ENCODE measurements at places on chromosomes 6 and 20.
A peak's percentile ranks its signal among the peaks of the same experiment; 100 is the strongest.

- DNase-seq, result peak; percentile 61
Observed at GRCh38 chr6:124868481-124868880, 93.8 kb upstream of the RNF217 start.

DNA sequence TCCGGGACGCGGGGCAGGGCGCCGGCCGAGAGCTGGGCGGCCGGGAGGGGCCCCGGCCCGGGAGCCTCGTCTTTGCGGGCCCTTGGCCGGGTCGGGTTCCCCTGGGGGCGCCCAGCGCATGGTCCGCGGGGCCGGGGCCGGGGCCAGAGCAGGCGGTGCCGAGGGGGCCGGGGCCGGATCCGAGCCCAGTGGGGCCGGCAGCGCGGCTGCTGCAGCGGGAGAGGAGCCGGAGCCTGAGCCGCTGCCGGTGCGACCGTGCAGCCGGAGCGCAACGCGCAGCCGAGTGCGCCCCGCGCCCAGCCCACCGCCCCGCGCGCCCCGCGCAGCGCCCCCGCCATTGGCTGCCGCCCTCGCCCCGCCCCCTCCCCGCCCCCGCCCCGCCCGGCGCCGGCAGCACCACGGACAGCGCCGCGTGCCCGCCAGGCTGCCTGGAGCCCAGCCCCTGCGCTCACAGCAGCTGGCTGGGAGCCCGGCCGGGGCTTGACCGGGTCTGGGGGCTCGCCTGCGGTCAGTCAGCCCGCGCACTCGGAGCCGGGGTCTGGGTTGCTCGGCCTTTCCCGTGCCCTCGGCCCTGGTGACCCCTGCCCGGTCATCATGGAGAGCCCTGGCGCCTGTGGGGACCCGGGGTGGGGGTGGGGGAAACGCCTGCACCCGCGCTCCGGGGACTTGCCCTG, at the start of gene HRH3:
HRH3 (minus strand) TSS at position 287 of the 674 bp plus-strand sequence. CDS start 308 bp downstream, outside the sequence.
- DNase-seq, result no peak

DNA sequence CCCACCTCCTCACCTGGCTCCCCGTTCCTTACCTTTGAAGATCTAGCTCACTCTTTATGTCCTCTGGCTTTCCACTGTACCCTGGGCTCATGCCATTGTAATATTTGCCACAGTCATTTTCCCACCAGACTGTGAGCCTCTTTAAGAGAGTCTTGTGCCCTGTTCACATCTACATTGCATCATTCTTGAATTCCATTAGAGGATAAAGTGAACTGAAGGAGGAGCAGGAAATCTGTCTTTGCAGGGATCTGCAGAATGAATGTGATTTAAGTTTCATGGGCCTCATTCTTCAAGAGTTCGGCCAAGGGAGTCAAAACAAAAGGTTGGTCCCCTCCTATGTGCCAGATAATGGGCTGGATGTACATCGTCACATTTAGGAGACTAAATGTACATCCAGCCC, 272.6 kb upstream of the CITED2 start:
- DNase-seq, result peak; percentile 41

DNA sequence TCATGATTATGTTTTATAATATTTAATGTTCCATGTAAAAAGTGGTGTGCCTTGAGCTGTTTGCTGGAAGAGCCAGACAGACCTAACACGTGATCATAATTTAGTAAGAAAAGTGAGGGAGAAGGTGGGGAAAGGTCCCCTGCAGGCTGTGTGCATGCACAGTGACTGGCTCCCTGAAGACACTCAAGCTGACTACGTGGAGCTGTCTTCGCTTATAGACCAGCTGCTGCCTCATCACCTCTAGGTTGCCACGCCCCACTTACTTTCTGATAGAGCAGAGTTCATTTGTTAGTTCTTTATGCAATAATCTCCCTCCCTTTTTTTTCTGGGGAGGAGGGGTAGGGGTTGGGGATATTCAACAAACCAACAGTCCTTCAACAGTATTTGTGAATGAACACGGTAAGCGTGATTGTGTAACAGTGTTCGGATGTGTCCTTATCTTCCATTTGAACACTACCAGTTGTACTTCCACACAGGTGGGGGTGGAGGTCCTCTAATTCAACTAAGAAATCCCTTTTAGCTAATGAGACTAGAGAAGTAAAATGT, 157.3 kb downstream of the BACH2 start:
- DNase-seq, result no peak

GRCh38 chr20:9195031-9195430, 126.1 kb downstream of the PLCB4 start:
- no peak for DNase-seq

- DNase-seq, result no peak
Observed at GRCh38 chr6:72064399-72064975, 178.1 kb downstream of the RIMS1 start.

- no peak for DNase-seq
Observed at GRCh38 chr6:45920819-45921511, 94.7 kb downstream of the CLIC5 start.

DNA sequence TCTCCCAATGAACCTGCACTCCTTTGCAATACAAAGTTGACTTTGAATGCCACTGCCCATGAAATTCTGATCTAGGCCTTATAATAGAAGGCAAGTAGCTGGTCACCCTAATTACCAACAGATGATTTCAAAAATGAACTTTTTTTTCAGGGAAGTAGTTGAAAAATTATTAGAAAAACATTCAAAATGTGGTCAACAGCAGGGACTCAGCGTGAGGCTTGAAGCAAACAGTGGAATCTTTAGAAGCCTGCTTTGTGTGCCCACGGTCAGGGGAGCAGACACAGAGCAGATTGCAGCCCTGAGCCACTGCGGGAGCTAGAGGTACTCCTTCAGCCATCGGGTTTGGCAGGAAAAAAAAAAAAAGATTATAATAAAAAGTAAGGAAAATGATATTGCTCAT, 87.1 kb upstream of the HEY2 start:
- no peak for DNase-seq

DNA sequence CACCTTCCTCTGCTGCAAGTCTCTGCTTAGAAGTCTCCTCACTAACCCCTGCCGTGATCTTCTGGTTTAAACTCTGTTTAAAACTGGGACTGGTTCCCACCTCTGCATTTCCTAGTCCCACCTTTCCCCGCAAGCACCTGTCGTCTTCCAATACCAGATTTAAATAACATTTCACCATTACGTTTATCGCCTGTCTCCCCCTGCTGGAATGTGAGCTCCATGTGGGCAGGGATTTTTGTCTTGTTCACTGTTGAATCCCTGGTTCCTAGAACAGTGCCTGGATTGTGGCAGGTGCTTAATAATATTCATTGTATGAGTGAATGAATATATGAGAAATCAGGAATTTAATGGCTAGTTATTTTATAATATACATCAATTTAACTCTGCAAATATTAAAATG, 2.7 kb downstream of the GUCA1A start:
- DNase-seq, result no peak

- no peak for DNase-seq
Observed at GRCh38 chr20:32580970-32581838, 3.9 kb downstream of the NOL4L start.

- no peak for DNase-seq
Observed at GRCh38 chr6:135344526-135344925, 153.0 kb downstream of the AHI1 start.

DNA sequence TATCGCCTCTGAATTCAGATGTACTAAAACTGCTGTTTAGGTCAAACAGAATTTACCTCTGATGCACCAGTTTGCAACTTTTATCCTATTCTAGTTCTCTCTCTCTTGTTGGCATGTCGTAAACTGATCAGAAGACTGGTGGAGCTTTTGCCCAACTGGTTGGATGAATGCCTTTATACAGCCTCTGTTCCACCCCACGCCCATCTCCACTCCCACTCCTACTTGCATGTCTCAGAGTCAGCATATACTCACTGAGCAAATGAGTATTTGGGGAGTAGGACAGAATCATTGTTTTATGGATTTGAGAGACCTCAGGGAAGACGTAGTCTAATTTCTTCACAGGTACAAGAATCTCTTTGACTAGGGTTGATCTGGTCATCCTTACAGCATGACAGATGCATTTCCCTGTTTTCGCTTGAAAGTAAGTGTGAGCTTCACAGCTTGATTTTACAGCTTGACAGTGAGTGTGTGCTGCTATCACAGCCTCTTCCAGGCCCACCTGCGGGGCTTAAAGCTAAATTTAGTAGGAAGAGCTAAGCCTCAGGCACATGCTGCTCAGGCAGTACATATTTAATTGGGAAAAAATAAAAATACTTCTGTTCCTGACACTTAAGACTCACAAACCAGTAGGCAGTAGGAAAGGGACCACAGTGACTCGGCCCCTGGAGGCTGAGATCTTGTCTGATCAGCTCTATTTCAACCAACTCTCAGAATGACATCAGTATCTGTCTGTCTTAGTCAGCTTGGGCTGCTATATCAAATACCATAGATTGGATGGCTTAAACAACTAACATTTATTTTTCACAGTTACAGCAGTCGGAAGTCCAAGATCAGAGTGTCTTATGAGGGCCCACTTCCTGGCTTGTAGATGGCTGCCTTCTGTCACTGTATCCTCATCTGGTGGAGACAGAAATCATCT, 30.4 kb downstream of the TRMT6 start:
- peak; percentile 20 for DNase-seq

- DNase-seq, result no peak
Observed at GRCh38 chr20:61569825-61570224, 317.8 kb downstream of the CDH4 start.

- DNase-seq, result no peak
Observed at GRCh38 chr6:124960757-124961463, 1.3 kb upstream of the RNF217 start.

DNA sequence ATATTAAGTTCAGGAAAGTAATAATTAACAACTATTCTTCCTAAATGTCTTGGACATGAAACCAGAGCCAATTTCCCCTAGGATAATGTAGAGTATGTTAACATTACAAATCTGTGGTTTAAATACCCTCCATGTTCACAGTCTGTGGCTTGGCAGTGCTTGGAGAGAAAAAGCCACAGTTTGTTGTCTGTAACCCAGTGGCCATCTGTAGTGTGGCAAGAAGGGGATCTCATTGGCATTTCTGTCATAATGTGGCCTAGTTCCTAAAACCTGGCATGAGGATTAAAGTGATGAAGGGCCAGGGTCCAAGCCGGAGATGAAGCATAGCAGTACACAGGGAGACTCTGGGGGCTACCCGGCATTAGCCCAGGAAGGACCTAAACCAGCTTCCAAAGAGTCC, 31.2 kb downstream of the SYNE1 start:
- DNase-seq, result peak; percentile 24

DNA sequence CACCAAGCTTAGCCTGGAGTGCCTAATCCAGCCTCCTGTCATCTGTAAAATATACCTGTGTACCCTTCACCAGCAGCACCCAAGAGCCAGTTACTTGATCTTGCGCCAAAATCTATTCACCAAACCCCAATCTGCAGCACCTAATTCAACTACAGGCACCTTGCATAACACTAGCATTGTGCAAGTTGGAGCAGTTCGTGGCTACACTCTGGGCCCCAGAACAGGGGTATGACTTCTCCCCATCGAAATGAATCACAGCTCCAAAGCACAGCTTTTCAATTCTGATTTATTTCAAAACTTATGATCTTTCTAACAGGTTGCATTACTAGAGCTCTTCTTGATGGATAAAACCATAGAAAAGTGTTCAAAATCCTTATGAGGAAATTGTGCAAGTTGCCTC, 100.4 kb upstream of the TCF21 start:
- peak; percentile 15 for DNase-seq

- DNase-seq, result peak; percentile 23
Observed at GRCh38 chr6:54286141-54286540, 22.1 kb upstream of the TINAG start.

GRCh38 chr6:71345476-71346333, 57.1 kb downstream of the OGFRL1 start:
- DNase-seq, result no peak

All from iris pigment epithelial cell (primary cell).